ENCODE measurements at places on chromosomes 7 and 10.

DNA sequence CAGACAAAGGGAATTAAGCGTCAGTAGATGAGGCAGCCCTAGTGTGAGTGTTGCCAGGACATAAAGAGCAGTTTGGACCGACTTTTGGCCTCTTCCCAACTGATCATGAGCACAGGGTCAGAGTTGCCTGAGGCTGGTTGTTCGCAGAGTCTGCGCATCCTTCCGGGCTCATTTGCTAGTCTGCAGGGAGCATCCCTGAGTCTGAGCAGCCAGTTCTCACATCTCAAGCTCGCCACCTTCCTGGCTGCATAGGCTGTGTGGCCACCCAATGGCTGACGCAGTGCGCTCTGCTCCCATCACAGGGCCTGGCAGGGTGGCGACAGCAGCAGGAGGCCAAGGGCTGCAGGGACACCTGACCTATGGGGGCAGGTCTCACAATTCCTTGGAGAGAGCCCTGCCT lies 5.0 kb downstream of the GAD2 start:
- DNase-seq, result no peak

DNA sequence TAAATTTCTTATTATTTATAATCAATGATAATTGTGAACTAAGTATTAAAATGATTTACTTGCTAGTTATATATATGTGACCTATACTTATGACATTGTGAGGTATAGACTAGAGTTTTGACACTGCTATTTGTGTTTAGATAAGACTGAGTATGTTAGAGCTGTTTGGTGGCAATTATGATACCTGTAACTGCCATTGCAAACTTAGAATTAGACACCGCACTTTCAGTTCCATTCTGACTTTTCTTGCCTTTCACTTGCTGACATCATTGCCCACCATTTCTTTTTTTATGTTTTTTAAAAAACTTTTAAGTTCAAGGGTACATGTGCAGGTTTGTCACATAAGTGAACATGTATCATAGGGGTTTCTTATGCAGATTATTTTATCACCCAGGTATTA lies 214.5 kb downstream of the MBL2 start:
- no peak for DNase-seq

GRCh38 chr10:126222736-126223511 lies 165.4 kb downstream of the ADAM12 start:
- DNase-seq, result no peak

DNA sequence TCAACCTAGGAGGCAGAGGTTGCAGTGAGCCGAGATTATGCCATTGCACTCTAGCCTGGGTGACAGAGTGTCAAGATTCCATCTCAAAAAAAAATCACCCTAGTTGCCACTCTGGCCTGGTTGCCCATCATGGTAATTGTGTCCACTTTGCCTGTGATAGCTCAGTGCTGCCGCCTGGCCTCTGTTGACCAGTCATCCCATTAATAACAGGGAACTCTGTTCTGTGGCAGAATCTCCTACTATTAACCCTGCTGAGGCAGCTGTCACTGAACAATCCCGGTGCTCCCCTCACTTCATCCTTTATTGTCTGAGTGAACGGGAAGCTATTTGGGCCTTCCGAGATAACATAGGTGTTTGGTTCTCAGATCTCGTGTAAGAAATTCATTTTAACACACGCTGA lies 14.6 kb downstream of the ZNF3 start:
- DNase-seq, result peak; percentile 32

- DNase-seq, result no peak
These were observed 249.9 kb upstream of the PLXNA4 start for GRCh38 chr7:132825932-132826835.

- peak; percentile 31 for DNase-seq
These were observed 45.8 kb downstream of the HDAC9 start for GRCh38 chr7:18541181-18541870.

GRCh38 chr10:11902646-11903045 lies 79.5 kb downstream of the PROSER2 start:
- no peak for DNase-seq

DNA sequence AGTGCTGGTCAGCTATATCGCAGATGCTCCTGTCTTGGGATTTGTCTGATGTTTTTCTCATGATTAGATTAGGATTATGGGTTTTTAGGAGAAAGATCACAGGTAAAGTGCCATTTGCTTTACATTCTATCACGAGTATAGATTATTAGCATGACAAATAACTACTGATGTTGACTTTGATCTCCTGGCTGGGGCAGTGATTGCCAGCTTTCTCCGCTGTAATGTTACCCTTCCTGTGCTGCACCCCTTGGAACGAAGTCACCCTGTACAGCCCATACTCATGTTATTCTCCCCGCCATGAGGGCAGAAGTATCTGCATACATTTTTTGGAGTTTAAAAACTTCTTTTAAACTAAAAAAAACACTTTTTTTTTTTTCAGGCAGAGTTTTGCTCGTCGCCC lies 10.8 kb upstream of the CLDN4 start:
- DNase-seq, result no peak

DNA sequence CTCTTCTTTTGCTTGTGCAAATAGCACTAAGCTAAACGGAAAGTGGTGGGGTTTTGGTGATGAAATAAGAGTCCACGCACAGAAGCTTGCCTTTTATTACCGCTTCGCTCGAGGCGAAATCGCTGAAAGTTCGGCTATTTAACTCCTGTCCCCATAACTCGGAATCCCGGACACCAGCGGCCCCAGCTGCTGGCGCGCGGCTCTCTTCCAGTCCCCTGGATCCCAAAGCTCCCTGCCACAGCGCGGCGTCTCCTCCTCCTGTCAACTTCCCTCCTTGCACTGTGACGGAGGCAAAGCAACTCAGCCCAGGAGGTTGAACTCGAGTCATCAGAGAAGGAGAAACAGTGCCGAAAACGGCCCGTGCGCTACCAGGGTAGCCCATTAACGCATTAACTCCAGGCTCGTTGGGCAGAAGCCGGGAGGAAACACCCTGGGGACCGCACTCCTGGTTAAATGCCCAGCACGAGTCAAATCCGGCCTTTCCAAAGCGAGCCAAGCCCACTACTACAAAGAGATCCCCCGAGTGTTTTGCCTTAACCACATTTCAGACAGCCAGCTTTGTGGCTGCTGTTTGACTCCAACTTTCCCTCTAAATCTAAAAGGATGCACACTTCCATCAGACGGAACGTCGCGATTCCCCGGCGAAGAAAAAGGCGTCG lies 1.3 kb downstream of the SEMA3D start:
- peak; percentile 52 for DNase-seq

DNA sequence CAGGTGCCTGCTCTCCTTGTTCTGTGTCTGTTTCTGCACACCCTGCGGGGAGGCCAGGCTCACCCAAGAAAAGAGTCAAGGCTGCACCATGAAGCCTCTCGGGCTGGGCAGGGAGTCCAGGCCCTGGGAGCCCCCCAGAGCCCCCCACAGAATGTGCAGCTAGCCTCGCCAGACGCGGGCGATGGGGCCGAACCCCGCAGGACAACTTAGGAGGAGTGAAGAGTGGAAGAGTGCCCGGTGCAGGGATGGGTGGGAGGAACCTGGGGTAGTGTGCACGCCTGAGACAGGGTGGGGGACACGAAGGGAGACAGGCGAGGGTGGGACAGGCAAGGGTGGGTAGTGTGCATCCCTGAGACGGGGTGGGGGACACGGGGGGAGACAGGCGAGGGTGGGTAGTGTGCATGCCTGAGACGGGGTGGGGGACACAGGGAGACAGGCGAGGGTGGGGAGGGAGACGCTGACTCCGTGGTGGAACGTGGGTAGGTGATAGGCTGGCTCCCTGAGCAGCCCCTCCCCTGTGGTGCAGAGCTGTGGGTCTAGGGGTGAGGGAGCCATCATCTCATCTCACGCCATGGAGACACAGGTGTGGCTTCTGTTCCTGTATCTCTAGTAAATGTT lies 615.4 kb downstream of the DNAJB6 start:
- DNase-seq, result no peak

GRCh38 chr7:109213081-109213480 lies 643.4 kb downstream of the DNAJB9 start:
- DNase-seq, result no peak

GRCh38 chr7:151420144-151420543 lies 10.3 kb upstream of the WDR86 start:
- no peak for DNase-seq

- DNase-seq, result peak; percentile 19
These were observed 43.5 kb downstream of the TMEM270 start for GRCh38 chr7:73904219-73905137.

DNA sequence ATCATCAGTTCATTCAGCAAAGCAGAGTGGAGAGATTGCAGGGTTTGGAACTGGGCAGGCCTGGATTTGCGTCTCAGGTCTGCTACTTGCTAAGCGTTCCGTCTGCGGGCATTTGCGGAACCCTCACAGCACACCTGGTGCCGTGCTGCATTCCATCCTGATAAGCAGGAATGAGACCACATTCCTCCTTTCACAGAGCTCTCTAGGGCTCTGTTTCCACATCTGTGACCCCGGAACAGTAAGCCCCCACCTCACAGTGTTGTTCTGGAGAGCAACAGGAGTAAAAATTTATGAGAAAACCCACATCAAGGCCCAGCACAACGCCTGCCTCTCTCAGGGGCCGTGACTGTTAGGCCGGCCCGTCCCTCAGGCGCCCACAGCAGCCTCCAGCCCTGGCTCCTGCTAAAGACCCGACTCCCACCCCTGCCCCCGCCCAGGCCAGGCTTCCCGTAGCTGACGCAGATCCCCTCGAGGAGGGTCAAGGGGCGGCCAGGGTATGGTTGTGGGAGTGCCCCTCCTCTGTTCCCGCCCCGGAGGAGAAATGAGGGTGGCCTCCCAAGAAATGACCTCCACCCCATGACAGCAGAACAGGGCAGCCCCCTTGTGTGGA lies 128.9 kb downstream of the RGS10 start:
- DNase-seq, result no peak

DNA sequence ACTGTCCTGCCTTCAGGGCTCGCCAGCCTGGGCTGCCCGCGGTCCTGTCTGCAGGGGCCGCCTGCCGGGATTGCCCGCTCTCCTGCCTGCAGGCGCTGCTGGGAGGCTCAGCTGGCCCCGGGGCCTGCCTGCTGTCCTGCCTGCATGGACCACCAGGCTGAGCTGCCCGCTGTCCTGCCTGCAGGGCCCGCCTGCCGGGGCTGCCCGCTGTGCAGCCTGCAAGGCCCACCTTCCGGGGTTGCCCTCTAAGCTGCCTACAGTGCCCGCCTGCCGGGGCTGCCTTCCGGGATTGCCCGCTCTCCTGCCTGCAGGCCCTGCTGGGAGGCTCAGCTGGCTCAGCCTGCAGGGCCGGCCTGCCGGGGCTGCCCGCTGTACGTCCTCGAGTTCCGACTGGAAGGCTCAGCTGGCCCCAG lies 164.4 kb downstream of the GLRX3 start:
- DNase-seq, result no peak

- no peak for DNase-seq
These were observed 294.8 kb upstream of the DGKB start for GRCh38 chr7:15197042-15197977.

DNA sequence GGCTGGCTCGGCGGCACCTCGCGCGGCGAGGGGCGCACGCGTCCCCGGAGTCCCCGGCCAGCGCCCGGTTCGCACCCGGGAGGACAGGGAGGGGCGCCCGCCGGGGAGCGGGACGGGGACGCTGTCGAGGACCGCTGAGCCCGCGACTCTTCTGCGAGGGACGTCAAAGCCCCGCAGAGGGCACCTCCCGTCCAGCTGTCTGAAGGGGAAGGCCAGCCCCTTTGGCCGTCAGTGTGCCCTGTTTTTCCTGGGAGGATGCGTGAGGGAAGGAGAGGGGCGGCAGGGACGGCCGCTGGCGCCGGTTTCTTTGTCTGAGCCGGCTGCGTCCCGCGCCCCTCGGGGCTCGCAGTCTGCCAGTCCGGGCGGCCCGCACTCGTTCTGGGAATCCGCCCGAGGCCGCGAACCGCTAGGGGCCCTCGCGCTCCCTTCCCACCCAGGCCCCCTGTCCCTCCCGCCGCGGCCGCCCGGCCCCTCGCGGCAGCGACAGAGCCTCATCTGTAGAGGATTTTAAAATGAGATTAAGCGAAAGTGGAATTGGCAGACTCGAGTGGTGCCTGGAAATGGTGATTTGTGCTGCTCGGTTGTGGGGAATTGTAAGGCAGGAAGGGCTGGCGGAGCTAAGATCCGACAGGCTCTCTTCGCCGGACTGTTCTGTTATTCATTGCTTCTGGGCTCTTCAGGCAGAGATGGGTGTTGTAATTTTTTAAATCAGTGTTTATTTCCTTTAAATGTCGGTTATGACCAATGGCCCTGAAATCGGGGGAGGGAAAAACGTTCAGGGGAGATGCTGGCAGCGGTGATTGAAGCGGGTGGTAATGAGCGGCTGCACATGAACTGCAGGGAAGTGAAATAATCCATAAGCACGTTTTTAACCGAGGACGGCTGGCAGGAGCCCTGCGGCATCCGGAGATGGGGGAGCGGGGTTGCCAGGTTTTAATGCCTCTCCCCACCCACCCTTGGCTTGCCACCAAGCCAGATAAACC lies 618 bp upstream of the RELN start:
- peak; percentile 68 for DNase-seq

- no peak for DNase-seq
These were observed 42.1 kb upstream of the RASGEF1A start for GRCh38 chr10:43308986-43309385.

DNA sequence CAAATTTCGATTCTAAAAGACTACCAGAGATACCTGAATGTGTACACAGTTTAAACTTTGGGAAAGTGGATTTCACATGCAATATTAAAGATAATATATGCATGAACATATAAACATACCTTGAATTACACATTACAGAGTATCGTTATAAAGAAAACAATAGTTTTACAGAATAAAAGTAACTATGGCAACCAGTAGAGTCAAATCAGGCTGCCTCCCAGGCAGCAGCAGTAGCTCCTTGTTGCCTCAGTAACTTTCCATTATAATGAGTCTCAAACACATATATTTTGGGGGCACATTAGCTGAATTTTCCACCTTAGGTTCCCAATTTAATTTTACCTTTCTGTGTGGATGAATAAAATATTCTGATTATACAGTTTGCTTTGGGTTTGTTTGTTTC lies 164.4 kb upstream of the FEZF1 start:
- no peak for DNase-seq

DNA sequence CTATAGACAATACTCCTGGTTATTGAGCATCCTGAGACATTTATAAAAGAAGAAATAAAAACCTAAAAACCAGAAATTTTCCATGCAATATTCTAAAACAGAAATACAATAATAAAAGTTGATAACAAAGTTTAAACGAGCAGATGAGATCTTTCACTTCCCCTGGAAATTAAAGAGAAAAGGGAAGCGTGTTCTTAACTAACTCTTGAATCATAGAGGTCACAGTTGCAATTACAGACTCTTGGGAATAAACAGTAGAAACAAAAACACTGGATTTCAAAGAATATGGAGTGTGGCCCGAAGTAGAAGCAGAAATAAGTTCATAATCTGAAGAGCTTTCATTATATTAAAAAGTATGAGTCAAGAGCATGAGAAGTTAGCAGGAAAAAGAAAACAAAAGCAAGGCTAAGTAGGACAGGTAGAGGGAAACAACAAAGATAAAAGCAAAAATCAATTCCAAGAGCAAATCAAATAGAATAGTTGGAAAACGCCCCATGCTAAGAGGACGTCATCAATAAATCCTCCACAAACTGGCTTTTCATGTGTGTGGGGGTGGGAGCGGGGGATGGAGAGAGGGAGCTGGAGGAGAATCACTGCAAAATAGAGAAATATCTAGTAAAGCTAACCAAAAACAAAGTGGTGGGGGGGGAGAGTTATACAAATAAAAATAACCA lies 55.2 kb upstream of the C10orf71 start:
- no peak for DNase-seq

All from iPS-NIHi11 (cell line).